ENCODE measurements at places on chromosomes 12 and 14.

DNA sequence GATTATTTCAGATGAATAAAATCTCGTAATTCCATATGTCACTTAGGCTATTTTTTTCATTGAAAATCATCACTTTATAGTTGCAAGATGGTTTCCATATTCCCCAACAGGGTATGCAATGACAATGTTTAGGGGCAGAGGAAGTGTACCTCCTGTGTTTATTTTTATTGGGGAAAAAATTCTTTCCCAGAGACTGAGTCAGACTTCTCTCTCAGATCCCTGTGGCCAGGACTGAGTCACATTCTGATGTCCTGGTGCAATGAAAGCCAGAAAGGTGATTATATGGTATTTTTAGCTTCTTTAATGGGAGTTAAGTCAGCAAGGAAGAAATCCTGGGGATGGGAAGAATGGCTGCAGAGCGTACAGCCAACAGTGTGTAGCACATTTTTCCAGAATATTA lies 196.9 kb upstream of the ALG10 start:
- no peak for DNase-seq

- no peak for DNase-seq
Observed at GRCh38 chr12:43973993-43974392, 138.1 kb downstream of the TMEM117 start.

- DNase-seq, result peak; percentile 14
Observed at GRCh38 chr12:522692-523378, 63.1 kb downstream of the B4GALNT3 start.

DNA sequence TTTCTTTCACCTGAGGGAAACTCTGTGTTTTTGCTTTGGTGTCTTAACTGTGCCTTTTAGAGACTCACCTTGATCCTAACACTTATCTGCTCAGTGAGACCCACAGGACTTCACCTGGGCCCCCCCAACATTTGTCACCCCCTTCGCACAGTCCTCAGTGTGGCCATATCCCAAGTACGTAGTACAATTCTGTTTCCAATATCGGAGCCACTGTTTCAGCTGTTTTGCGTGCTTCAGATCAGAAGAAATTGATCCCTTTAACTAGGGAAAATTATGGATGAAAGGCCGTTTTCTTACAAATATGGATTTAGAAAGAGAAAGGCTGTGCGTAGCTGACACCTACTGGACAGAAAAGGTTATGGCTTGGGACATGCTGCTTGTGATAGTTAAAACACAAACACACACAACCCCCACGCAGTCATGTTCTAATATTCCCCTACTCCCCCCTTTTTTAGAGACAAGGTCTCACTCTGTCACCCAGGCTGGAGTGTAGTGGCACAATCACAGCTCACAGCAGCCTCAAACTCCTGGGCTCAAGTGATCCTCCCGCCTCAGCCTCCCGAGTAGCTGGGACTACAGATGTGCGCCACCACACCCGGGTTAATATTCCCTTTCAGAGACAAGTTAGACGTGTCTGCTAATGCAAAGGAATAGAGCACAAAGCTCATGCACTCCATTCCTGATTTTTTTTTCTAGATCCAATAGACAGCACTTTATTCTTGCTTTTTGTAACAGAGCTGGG lies 3.6 kb upstream of the SLC7A8 start:
- DNase-seq, result peak; percentile 29

- DNase-seq, result no peak
Observed at GRCh38 chr14:59160506-59160905, 28.0 kb upstream of the DAAM1 start.

DNA sequence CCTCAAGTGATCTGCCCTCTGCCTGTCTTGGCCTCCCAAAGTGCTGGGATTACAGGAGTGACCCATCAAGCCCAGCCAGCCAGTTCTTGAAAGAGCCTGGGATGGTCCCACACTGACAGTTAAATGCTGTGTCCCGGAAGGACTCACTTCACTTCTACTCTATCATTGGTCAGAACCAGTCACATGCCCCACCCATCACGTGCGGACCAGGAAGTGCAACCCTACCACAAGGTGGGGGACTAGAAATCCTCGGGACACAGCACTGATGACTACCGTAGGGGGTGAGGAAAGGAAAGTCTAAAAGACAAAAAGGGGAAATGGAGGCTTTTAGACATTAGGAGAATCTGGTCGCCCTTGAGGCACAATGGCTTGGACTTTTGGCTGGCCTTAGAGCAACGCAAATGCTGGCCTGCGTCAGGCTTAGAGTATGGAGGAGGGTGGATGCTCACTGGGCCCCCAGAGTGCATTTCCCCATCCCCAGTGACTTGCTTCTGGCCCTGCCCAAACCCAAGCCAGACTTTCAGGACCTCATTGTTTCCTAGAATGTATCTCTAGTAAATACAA lies 207.7 kb downstream of the TTC8 start:
- DNase-seq, result no peak

- no peak for DNase-seq
Observed at GRCh38 chr12:7756993-7757392, 8.0 kb upstream of the NANOGNB start.

DNA sequence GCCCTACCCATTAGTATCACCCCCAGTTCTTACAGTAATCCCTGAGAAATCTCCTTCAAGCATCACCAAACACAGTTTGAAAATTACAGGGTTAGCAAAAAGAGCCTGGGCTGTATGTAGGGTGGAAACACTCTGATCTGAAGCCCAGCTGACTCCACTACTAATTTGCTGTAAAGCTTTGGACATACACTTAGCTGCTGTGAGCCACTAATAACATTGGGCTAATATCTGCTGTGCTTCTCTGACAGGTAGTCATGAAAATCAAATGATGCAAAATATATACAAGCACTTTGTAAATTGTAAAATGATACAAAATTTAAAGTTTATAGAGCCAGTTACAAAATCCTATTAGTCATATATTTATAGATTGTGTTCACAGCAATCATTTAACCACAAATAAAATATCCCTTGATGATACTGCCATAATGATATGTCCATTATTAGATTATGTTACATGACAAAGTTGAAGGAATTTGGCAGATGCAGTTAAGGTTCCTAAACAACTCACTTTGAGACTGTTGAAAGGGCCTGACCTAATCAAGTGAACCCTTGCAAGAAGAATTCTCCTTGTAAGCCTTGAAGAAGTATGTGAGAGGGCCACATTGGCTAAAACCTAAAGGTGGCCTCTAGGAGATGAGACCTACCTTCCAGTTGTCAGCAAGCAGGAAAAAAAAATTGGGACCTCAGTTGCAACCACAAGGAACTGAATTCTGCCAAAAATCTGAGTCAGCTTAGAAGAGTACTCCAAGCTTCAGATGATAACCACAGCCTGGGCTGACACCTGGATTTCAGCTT lies 19.0 kb downstream of the TWF1 start:
- no peak for DNase-seq

DNA sequence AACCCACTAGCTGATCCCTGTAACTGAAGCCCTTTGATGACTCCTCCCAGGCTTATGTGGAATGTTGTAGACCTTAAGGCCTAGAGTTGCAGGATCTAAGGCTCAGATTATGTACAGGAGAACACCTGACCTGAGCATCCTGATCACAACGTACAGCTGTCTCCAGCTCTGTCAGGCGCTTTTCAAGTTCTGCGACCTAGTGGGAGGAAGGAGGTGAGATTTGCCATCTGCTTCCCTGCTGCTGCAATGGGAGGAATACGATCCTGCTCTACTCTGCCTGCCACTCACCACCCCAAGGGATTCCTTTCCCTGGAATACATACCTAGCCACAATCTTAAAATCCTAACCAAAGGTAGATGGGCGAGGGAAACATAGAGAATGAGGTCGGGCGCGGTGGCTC lies 10.5 kb downstream of the MBD6 start:
- DNase-seq, result no peak

DNA sequence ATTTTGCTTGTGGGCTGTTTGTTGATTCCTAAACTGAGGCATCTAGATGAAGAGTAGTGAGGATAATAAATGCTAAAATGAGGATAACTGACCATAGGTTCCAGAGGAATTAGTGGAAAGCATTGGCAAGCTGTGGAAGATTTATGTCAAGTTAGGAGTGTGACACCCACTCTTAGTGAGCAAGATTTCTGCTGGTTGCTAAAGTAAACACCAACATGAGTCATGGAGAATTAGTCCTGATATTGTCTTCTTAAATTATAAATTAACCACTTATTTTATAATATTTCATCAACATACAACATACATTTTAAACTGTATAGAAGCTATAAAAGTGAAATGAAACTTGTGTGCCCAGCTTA lies 328.2 kb downstream of the RPL10L start:
- DNase-seq, result no peak

DNA sequence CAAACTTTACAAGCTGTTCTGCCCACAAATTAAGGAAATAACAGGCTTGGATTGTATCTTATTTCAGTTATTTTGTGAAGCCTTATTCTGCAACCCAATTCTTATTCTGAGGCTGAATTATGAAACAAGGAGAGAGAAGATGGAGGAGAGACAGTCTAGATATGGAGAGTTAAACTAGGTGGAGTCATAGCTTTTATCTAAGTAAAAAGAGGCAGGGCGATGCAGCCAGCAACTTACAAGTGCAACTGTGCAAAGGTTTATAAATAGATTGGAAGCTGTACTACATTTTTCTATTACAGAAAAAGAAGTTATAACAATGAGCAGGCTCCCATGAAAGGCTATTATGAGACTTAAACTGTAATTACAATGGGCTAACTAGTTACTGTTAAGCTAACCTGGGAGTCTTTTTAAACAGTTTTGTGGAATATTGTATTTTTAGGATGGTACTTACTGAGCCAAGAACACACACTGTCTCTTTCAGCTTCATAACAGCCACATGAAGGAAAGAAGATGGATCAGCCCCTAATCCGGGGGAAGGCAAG lies 22.4 kb downstream of the NID2 start:
- no peak for DNase-seq

DNA sequence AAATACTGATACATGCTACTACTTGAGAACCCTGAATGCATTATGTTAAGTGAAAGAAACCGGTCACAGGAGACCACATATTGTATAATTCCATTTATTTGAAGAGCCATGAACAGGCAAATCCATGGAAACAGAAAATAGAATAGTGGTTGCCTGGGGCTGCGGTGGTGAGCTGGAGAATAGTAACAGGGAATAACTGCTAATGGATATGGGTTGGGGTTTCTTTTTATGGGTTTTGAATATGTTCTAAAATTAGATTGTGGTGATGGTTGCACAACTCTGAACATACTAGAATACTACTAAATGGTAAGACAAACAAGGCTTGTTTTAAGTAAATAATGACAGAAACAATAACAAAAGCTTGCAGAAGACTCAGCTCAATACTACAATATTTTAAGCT lies 293.0 kb downstream of the BTG1 start:
- peak; percentile 12 for DNase-seq

- DNase-seq, result no peak
Observed at GRCh38 chr12:119406308-119406707, 71.8 kb downstream of the CCDC60 start.

DNA sequence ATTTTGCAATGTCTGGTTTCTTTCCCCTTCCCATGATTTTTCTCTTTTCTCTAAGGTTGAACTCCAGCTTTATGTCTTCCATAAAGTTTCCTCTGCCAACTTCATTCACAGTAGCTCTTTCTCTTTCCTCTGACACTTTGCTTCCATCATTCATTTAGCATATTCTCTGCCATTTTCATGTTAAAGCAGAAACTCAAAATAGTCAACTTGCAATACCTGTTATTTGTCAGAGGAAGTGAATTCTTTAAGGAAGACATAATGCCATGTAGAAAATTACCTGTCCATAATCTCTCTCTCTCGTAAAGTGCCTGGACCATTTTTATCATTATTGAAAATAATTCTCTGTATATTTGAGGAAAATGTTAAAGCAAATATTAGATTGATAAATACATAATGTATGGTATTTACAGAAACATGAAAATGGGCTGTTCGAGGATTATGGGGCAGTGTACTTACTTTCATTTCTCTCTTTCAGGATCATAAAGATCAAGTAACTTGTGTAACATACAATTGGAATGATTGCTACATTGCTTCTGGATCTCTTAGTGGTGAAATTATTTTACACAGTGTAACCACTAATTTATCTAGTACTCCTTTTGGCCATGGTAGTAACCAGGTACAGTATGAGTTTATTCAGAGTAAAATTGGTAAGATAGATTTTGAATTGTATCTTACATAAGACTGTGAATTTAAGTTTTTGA lies 12.6 kb downstream of the NEDD1 start:
- DNase-seq, result no peak

DNA sequence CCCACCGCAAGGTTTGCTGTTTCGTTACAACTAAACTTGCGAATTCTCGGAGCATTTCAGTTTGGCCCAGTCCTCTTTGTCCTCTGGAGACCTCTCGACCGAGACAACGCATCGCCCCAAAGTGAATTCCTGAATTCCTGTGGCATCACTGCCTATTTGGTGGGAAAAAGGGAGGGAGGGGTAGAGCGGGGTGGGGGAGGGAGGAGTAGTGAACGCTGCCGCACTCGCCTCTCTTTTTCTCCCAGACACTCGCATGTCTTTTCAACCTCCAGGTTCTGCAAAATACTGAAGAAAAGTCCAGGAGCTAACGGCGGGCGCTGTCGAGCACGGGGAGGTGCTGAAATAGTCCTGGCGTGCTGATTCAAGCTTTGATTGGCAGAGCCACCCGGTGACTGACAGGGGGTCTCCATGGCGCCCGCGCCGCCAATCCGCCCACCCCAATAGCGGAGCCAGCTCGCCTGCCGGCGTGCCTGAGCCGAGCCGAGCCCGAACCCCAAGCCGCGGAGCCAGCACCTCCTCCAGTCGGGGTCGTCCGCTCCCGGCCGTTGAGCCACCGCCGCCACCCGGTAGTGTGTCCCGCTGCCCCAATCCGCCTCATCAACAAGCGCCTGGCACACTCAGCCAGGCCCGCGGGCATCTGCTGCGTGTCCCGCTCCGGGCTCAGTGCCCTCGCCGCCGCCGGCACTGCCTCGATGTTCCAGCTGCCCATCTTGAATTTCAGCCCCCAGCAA lies at the start of gene SIX6:
TSS of gene SIX6 (plus strand) at position 440 of the 731 bp plus-strand sequence. CDS start at position 693, 253 bp downstream.
- no peak for DNase-seq

DNA sequence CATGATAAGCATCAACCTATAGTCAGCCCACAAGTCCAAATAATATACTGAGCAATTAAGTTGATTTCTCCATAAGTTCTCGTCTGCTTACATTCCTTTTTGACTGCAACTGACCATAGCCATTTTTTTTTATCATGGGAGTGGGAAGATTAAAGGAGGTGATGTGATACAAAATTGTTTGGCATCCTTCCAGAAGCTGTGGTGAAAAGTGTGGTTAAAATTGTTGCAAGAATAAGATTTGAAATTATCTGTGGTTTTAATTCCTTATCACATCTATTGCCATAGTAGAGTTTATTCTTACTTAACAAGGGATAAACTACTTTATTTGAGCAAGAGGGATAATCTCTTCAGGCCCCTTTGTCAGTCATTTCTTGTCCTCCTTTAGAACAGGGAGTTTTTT lies 50.7 kb downstream of the LIN52 start:
- no peak for DNase-seq

GRCh38 chr12:52191841-52192791 lies at the start of gene KRT80:
Gene KRT80, minus strand, starts transcription at chr12:52192014. Its CDS starts 112 bp downstream, at chr12:52191902.
- peak; percentile 94 for DNase-seq

GRCh38 chr12:70994217-70994788 lies 73.8 kb upstream of the PTPRR start:
- no peak for DNase-seq

- no peak for DNase-seq
Observed at GRCh38 chr12:123907726-123908476, 64.7 kb downstream of the CCDC92 start.

Measured in NCI-H146 (cell line).